ENCODE measurements at places on chromosomes 1 and 21. TPM values are rescaled to one million over a fixed set of nuclear protein-coding genes. Genes with fewer than 3 reads are reported as not detected.

Gene DPT
- 48.2 TPM for total RNA-seq

Gene TEX38
- not detected for total RNA-seq

Gene ALPL
- total RNA-seq: 8.4 TPM

Gene RCSD1
- 26.9 TPM for total RNA-seq

Gene IRF6
- 28.6 TPM for total RNA-seq

Gene TSPEAR
- total RNA-seq: not detected

Gene EDN2
- total RNA-seq: 0.37 TPM

Gene TLCD4
- 53.0 TPM for total RNA-seq

Gene HTR6
- total RNA-seq: not detected

Gene CFHR4
- not detected for total RNA-seq

Gene NECAP2
- total RNA-seq: 53.0 TPM

Gene ZBTB8A
- total RNA-seq: 5.0 TPM

Gene PRKACB
- 20.3 TPM for total RNA-seq

Gene LCE1B
- not detected for total RNA-seq

Gene CLCA1
- total RNA-seq: 0.07 TPM

Gene AIRE
- total RNA-seq: not detected

Gene DYRK1A
- total RNA-seq: 63.8 TPM

Gene TAS1R1
- not detected for total RNA-seq

Gene SPRR2F
- total RNA-seq: not detected

Gene ECM1
- total RNA-seq: 14.5 TPM

Gene B3GALT2
- total RNA-seq: 22.5 TPM

Gene RBM34
- total RNA-seq: 47.9 TPM

Gene MPZ
- total RNA-seq: 1.8 TPM

Gene TMEM51
- total RNA-seq: 3.5 TPM

Gene RXFP4
- not detected for total RNA-seq

All from heart left ventricle (tissue), 16 donors.